Activated naive CD4-positive, alpha-beta T cell treated with anti-CD3 and anti-CD28 coated beads, Interleukin-2, amount 10 ng/mL, durations not matched to agents 7 days and 5 days (primary cell): ENCODE measurements at places on chromosomes 1 and 21.

- H3K4me3 ChIP-seq, result no peak overlapping the region
- H3K4me1 ChIP-seq, result no peaks in the 10 kb centered on the region
- no peaks in the 10 kb centered on the region for H3K27me3 ChIP-seq
- no peak overlapping the region for H3K27ac ChIP-seq
- no peak for DNase-seq
These were observed 38.0 kb downstream of the WDR4 start for GRCh38 chr21:42841156-42841915.

DNA sequence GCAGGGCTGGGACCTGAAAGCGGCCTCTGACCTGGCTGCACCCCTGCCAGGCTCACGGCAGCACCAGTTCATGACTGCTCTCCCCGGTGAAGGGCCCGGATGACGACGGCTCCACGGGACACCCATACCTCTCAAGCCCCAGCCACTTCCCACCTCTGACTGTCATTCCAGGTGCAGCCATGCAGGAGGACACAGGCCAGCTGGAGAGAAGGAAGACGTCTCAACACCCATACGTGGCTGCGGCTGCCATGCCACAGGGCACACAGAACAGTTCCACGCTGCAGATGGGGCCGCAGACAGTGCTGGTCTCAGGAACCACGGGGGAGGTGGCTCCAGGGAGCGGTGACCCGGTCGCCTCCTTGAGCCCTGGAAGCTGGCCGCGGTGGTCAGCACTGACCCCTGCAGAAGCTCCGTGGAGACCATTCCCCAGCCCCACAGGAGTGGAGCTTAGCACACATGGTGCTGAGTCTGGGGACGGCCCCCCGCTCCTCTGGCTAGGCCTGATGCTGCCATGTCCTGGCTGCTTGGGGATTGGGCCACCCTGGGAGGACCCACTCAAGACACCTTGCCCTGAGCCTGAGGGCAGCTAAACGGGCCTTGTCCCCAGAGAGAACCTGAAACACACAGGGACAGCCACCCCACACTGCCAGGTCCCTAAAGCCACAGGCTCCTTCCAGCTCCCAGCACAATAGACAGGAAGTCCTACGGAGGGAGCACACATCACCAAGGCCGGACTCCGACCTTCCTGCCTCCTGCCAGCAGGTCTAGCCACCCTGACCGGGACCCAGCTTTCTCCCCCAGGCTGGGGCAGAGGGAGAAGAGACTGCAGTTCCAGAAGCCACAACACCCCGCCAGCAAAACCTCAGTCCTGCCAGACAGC lies 8.6 kb downstream of the WNT9A start:
- no peaks in the 10 kb centered on the region for H3K36me3 ChIP-seq
- DNase-seq, result peak; percentile 18
- no peak overlapping the region for H3K27ac ChIP-seq

DNA sequence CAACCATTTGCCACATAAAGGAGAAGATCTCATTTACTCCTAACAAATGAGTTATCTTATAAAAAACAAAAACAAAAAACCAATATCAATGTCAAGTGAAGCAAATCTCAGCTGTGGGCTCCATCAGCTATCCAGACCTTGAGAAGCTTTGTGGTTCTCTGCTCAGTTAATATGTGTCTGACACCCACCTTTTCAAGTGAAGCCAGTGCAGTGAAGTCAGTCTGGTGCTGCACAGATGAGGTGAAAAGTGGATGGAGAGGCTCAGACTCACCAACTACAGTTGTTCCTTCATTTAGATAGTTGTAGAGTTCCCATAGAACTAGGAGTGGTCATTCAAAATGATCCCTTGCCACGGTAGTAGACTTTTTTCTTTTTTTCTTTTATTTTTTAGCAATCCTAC lies 106.8 kb downstream of the NTNG1 start:
- H3K4me3 ChIP-seq, result no peak overlapping the region
- peaks cover 4% of the 10 kb centered on the region for H3K27me3 ChIP-seq
- no peaks in the 10 kb centered on the region for H3K36me3 ChIP-seq
- peaks cover 7% of the 10 kb centered on the region for H3K4me1 ChIP-seq
- no peak for DNase-seq

GRCh38 chr1:62364721-62365120 lies 45.5 kb upstream of the KANK4 start:
- no peaks in the 10 kb centered on the region for H3K36me3 ChIP-seq
- H3K4me1 ChIP-seq, result no peaks in the 10 kb centered on the region
- no peak overlapping the region for H3K27ac ChIP-seq
- DNase-seq, result no peak
- peaks cover 17% of the 10 kb centered on the region for H3K27me3 ChIP-seq

GRCh38 chr1:226661965-226662364 lies 77.1 kb downstream of the ITPKB start:
- H3K27me3 ChIP-seq, result no peaks in the 10 kb centered on the region
- peaks cover 80% of the 10 kb centered on the region for H3K4me1 ChIP-seq
- H3K4me3 ChIP-seq, result no peak overlapping the region
- H3K27ac ChIP-seq, result peak overlapping the region; percentile 92
- no peak for DNase-seq
- peaks cover 40% of the 10 kb centered on the region for H3K36me3 ChIP-seq

- H3K27me3 ChIP-seq, result no peaks in the 10 kb centered on the region
- DNase-seq, result no peak
- H3K4me1 ChIP-seq, result no peaks in the 10 kb centered on the region
- H3K27ac ChIP-seq, result no peak overlapping the region
- H3K4me3 ChIP-seq, result no peak overlapping the region
- no peaks in the 10 kb centered on the region for H3K36me3 ChIP-seq
These were observed 240.6 kb downstream of the NCAM2 start for GRCh38 chr21:21238629-21239400.

DNA sequence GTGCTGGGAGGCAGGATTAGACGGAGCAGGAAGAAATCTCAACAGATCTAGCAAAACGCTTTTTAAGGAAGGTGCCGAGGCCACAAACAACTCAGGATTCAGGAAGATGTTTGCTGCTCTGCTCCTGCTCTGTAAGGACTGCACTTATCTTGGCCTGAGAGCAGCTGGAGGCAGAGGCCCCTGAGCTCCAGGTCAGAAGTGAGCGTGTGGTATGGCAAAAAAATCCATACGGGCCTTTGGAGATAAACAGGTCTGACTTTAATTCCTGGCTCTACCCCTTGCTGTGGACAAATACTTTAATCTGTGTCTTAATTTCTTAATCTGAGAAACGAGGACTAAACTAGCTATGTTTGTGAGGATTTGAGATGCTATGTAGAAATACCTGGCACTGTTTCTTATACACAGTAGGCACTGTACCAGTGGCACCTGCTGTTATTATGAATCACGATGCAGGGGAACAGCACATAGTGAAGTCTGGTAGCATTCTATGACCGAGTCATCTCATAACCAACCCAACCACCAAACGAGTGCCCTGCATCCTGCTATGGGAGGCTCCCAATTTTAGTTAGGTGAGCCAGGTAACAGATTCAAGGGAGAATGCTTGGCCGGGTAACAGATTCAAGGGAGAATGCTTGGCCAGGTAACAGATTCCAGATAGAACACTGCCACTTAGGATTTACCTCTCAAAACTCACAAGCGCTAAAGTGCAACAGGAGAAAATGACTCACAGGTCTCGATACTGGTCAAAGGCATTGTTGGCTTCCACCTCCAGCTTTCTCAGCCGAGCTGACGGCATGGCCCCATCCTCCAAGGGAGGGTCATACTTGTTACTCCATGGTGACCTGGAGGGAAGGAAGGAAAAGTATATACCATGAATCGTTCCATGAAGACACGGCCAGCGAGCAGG lies 65.9 kb downstream of the SLC66A1 start:
- H3K27ac ChIP-seq, result peak overlapping the region; percentile 55
- no peak overlapping the region for H3K4me3 ChIP-seq
- DNase-seq, result no peak
- peaks cover 54% of the 10 kb centered on the region for H3K36me3 ChIP-seq

DNA sequence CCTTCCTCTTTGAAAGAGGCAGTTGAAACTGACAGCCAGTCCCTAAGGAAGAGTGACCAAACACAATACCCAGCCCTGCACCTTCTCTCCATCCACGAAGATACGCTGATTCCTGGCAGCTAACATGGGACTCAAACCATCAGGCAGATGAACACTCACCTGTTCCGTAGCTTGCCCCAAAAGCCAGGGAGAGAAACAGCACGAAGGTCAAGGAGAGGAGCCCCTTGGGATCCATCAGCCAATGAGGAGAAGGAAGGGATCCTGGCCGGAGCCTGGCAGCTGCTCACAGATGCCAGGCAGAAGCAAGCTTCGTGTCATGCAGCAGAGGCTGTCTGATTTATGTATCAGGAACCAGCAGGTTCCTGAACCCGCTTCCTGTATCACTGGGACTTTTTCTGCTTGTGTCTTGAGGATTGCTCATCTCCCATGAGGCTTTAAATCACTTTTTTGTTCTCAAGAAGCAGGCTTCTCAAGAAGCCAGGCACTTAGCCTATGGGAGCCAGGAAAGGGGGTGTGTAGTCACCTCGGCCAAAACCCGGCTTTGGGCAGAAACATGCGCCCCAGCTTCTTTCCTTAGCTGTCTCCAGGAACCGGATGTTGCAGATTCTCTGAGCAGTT lies at the start of gene SLAMF1:
TSS of gene SLAMF1 (minus strand) at position 334 of the 618 bp plus-strand sequence. CDS start at position 235, 99 bp downstream.
- DNase-seq, result peak; percentile 48
- peaks cover 45% of the 10 kb centered on the region for H3K36me3 ChIP-seq
- peak within 1 kb of the TSS; percentile 92 for H3K27ac ChIP-seq
- H3K27me3 ChIP-seq, result no peaks in the 10 kb centered on the region
- H3K4me1 ChIP-seq, result peaks cover 68% of the 10 kb centered on the region

- H3K4me3 ChIP-seq, result no peak overlapping the region
- DNase-seq, result no peak
- no peaks in the 10 kb centered on the region for H3K27me3 ChIP-seq
- H3K4me1 ChIP-seq, result no peaks in the 10 kb centered on the region
- H3K27ac ChIP-seq, result no peak overlapping the region
These were observed 288.0 kb upstream of the KAZN start for GRCh38 chr1:14310476-14310875.

DNA sequence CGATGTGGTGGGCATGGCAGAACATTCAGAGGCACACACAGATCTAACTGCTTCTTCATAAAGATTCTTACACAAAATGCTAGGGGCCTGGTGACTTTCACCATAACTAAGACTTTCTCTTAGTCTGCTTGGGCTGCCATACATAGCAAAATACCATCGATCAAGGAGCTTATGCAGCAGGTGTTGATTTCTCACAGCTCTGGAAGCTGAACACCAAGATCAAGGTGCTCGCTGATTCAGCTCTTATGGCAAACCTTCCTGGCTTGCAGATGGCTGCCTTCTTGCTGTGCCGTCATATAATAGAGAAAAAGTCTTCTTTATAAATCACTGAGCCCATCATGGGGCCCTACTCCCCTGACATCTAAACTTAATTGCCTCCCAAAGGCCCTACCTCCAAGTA lies 487.3 kb downstream of the AJAP1 start:
- H3K27me3 ChIP-seq, result peaks cover 11% of the 10 kb centered on the region
- H3K4me1 ChIP-seq, result no peaks in the 10 kb centered on the region
- H3K36me3 ChIP-seq, result no peaks in the 10 kb centered on the region
- no peak overlapping the region for H3K27ac ChIP-seq
- no peak overlapping the region for H3K4me3 ChIP-seq

DNA sequence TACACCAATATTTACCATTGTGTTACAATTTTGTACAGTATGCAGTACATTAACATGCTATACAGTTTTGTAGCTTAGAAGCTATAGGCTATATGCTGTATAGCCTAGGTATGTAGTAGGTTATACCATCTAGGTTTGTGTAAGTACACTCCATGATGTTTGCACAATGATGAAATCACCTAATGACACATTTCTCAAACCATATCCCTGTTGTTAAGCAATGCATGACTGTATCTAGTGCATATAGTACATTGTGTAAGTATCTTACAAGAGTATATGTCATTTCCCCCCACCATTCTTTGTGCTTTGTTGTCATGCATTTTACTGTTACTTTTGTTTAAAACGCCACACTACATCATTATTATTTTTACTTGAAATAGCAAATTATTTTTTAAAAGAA lies 65.7 kb upstream of the RNF11 start:
- H3K27me3 ChIP-seq, result peaks cover 11% of the 10 kb centered on the region
- H3K4me1 ChIP-seq, result peaks cover 16% of the 10 kb centered on the region
- DNase-seq, result no peak
- H3K4me3 ChIP-seq, result no peak overlapping the region

GRCh38 chr1:107291987-107292386 lies 151.1 kb downstream of the NTNG1 start:
- no peaks in the 10 kb centered on the region for H3K4me1 ChIP-seq
- DNase-seq, result no peak
- H3K27ac ChIP-seq, result no peak overlapping the region
- no peak overlapping the region for H3K4me3 ChIP-seq

GRCh38 chr1:60655679-60656355 lies 426.5 kb upstream of the NFIA start:
- no peaks in the 10 kb centered on the region for H3K27me3 ChIP-seq
- H3K4me1 ChIP-seq, result no peaks in the 10 kb centered on the region
- H3K4me3 ChIP-seq, result no peak overlapping the region

- H3K4me3 ChIP-seq, result no peak overlapping the region
- no peak for DNase-seq
- H3K27me3 ChIP-seq, result peaks cover 23% of the 10 kb centered on the region
- H3K36me3 ChIP-seq, result no peaks in the 10 kb centered on the region
- H3K4me1 ChIP-seq, result no peaks in the 10 kb centered on the region
These were observed 5.0 kb downstream of the ABCA4 start for GRCh38 chr1:94115900-94116436.

DNA sequence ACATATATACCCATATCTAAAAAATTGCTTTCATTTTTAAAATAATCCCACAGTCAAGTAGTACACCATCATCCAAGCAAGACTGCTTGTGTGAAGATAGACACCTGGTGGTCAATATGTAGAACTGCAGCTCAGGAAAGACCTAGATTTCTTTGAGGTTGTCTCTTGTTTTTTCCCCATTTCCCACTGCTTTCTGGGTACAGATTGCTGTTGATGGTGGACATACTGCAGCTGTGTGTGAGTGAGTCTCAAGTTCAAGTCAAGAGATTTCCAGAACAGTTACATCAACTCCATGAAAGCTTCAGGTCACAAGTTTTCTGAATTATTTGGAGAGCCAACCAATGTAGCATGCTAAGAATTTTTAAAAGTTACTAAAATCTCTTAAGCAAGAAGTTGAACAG lies 306.4 kb downstream of the DUSP10 start:
- no peak for DNase-seq
- peaks cover 6% of the 10 kb centered on the region for H3K27me3 ChIP-seq
- H3K27ac ChIP-seq, result no peak overlapping the region
- no peak overlapping the region for H3K4me3 ChIP-seq
- peaks cover 21% of the 10 kb centered on the region for H3K4me1 ChIP-seq

- no peaks in the 10 kb centered on the region for H3K27me3 ChIP-seq
- no peaks in the 10 kb centered on the region for H3K4me1 ChIP-seq
- H3K4me3 ChIP-seq, result no peak overlapping the region
- DNase-seq, result no peak
- H3K36me3 ChIP-seq, result no peaks in the 10 kb centered on the region
These were observed 31.9 kb downstream of the ITSN1 start for GRCh38 chr21:33674226-33674625.

DNA sequence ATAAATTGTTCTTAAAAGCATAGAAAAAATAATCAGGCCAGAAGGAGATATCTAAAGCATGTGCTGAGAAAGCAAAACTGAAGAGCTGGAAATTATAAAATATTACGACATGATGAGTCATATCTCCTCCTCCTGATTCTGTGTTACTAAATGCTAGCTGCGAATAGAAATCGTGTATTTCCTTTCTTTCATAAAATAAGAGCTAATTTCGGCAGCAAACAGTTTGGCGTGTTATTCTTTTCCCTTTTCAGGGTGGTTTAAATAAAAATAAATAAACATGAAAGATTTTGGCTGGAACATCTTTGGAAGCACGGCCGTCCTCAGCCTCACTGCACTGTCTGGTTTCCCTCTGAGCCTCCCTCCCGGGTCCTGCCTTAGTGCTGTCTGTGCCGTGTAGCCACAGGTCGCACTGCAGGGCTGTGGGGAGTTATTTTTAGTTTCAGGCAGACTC lies 56.0 kb downstream of the ADARB1 start:
- no peak overlapping the region for H3K27ac ChIP-seq
- H3K4me3 ChIP-seq, result no peak overlapping the region
- peaks cover 9% of the 10 kb centered on the region for H3K36me3 ChIP-seq
- no peaks in the 10 kb centered on the region for H3K27me3 ChIP-seq
- peaks cover 13% of the 10 kb centered on the region for H3K4me1 ChIP-seq
